ENCODE measurements at places on chromosomes 1 and 21. TPM values are rescaled to one million over a fixed set of nuclear protein-coding genes. Genes with fewer than 3 reads are reported as not detected.

- no peak for DNase-seq
These were observed 51.4 kb upstream of the GPR157 start for GRCh38 chr1:9180111-9180819.

- no peak for DNase-seq
These were observed 61.9 kb downstream of the ST6GALNAC5 start for GRCh38 chr1:76929136-76929535.

GRCh38 chr1:70033266-70033873, 172.0 kb downstream of the LRRC40 start:
- DNase-seq = no peak

GRCh38 chr1:56135069-56135863, 444.1 kb downstream of the PLPP3 start:
- no peak for DNase-seq

SPATA17 gene
- total RNA-seq = 5.3 TPM

- peak; percentile 25 for DNase-seq
These were observed 65.8 kb upstream of the PRKACB start for GRCh38 chr1:84078108-84078841.

PIK3CD gene
- 10.6 TPM for total RNA-seq

DNA sequence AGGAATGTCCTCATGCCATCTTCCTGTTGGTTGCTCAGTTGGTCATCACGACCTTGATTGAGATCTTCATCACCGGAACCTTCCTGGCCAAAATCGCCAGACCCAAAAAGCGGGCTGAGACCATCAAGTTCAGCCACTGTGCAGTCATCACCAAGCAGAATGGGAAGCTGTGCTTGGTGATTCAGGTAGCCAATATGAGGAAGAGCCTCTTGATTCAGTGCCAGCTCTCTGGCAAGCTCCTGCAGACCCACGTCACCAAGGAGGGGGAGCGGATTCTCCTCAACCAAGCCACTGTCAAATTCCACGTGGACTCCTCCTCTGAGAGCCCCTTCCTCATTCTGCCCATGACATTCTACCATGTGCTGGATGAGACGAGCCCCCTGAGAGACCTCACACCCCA, 42.9 kb downstream of the KCNJ15 start:
- DNase-seq = no peak

ETV3L gene
- total RNA-seq = under 0.01 TPM

- DNase-seq = no peak
These were observed 28.3 kb downstream of the PDE4B start for GRCh38 chr1:65820983-65821382.

GSTM1 gene
- 4.1 TPM for total RNA-seq

DNA sequence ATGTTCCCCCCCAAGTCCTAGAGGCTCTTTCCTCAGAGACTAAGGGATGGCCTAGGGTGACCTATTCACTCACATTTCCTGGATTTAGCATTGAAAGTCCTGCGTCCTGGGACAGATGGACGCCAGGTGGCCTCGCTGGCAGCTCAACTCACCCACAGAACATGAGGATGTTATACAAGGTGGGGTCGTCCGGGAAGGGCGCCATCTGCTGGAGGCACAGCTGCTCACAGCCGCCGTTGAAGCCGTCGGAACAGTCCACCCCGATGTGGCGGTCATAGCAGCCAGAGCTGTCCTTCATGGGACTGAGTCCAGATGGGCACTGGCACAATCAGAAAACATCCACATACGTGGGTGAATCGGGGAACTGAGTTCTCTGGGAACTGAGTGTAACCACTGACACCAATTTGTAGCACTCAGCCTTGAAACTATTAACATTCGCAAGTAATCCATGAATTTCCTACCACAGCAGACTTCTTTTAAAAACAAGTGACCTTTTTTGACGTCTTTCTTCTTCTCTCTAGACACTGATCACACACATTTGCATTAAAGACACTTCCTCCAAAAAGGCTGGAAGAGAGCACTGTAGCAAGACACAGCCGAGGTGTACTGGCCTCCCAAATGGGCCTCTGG, 215.4 kb downstream of the ASTN1 start:
- peak; percentile 10 for DNase-seq

GRCh38 chr1:226891846-226892523, 21.6 kb downstream of the PSEN2 start:
- DNase-seq = no peak

DNA sequence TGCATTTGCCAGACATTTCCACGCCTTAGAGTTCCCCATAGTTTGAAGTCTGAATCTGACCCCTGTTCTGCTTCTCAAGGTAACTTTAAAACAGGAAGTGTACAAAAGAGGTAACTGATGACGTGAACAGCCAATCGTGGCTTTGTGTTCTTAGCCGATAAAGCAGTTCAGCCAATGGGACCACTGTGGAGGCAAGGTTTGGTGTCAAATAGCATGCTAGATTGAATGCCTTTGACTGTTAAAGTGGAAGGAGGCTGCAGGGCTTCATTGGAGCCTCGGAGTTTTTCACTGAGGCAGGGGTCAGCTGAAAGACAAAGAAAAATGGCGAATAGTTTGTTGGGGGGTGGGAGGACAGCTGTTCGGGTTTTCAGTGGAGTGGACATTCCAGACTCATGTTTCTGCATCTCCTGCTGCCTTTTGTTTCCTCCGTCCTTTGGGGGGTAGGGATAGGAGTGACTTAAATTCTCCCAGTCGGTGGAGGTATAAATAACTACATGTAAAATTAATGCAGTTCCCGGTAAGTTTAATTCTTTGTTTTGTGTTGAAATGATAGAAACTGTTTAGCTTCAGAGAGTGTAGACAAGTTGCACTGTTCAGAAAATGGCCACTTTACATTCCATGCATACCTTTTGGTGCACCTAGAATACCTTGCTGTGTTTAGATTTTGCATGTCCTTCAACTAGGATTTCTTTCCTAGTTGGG, 17.7 kb downstream of the NFYC start:
- peak; percentile 75 for DNase-seq

DNA sequence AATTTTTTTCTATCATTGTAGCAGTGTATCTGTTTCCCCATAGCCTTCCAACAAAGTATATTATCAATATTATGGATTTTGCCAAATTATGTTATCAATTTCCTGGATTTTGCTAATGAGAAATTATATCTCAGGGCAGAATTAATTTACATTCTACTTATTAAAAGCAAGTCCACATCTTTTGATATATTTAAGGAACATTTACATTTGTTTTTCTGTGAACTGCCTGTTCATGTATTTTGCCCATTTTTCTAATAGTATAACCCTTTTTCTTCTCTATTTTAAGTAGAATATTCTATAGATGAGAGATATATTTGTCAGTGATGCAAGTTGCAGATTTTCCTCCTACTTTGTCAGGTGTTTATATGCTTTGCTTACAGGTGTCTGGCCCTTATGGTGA, 24.4 kb downstream of the C1orf87 start:
- DNase-seq = no peak

DNA sequence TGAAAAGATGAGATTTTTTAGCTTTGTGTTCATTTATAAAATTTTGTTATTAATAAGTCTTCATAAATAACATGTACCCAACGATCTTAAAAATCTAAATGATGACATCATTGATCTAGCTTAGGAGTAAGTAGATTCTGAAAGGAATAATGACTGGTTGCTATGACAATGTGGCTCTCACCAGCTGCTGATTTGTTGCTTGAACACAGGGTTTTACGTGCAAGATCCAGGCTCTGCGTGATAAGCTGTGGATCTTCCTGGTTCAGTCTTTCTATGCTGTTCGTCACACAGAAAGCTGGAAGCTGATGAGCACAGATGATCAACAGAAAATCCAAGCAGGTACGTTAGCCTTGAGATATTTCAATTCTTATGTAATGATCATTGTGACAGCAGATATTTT, 49.1 kb upstream of the C1orf146 start:
- DNase-seq = no peak

ANKRD65 gene
- total RNA-seq = 1.2 TPM

BNIPL gene
- total RNA-seq = under 0.01 TPM

TSPAN1 gene
- 0.82 TPM for total RNA-seq

Measured in frontal cortex (tissue), 4 donors.